ENCODE measurements at places on chromosomes 3 and 15. TPM values are rescaled to one million over a fixed set of nuclear protein-coding genes. Genes with fewer than 3 reads are reported as not detected.

DNA sequence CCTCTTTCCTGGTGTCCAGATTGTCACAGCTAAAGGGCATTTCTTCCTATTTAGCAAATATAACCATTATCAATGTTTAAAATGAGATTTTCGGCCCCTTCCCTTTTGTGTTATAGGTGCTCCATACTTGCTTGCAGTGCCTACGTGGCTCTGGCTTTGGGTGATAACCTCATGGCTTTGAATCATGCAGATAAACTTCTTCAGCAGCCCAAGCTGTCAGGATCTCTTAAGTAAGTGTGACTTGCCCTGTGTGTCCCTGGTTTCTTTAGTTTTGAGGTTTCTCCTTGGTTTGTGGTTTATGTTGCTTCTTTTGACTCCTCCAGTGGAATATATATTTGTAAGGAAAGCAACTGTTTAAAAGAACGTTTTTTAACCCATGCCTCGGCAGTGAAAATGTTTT lies 58.5 kb upstream of the TRIM71 start:
- no peaks in the 10 kb centered on the region for H3K27me3 ChIP-seq
- DNase-seq, result no peak
- peaks cover 4% of the 10 kb centered on the region for H3K4me1 ChIP-seq
- H3K4me3 ChIP-seq, result no peak overlapping the region
- H3K36me3 ChIP-seq, result peaks cover 46% of the 10 kb centered on the region
- H3K27ac ChIP-seq, result no peak overlapping the region

The PATL2 gene
- 3.7 TPM for total RNA-seq

DNA sequence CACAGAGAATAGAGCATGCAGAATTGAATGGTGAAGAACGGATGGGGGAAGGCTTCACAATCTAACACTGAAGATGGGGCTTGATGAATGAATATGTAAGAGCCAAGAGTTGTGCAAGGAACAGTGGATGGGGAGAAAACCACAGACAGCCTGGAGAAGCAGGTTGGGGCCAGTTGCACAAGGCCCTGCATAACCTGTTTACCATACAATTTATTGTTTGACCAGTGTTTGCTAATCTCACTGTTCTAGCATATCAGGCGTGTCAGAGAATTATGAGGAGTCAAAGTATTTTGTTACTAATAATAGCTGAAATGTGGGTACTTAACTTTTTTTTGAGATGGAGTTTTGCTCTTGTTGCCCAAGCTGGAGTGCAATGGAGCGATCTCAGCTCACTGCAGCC lies 36.4 kb downstream of the LINS1 start:
- H3K27ac ChIP-seq, result no peak overlapping the region
- no peaks in the 10 kb centered on the region for H3K4me1 ChIP-seq
- H3K36me3 ChIP-seq, result peaks cover 5% of the 10 kb centered on the region

DNA sequence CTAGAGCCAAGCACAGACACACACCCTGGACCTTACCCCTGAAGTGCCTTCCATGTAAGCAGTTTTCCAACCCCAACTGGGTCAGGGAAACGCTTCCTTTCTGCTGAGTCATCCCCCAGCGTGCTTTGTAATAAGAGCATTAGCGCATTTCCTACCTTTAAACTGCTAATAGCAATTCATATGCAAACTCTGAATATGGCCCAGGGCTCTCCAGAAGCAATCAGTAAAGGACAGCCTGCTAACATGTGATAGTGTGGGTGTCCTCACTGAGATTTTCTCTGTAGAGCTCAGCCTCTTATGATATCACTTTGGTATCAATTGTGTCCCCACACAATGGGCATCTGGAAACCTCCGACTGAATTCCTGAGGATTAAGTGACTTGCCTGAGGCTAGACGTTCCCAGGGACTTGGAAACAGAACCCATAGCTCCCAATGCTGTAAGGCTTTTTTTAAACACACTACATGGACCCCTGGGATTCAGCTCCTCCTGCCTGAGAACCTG lies 5.6 kb downstream of the GABRB3 start:
- peaks cover 56% of the 10 kb centered on the region for H3K27me3 ChIP-seq
- H3K36me3 ChIP-seq, result no peaks in the 10 kb centered on the region
- H3K4me1 ChIP-seq, result peaks cover 11% of the 10 kb centered on the region
- H3K27ac ChIP-seq, result no peak overlapping the region

- no peak overlapping the region for H3K4me3 ChIP-seq
- no peak for DNase-seq
- no peak overlapping the region for H3K27ac ChIP-seq
Measured at GRCh38 chr3:10383850-10384248, 62.9 kb upstream of the SEC13 start.

- no peaks in the 10 kb centered on the region for H3K27me3 ChIP-seq
- H3K4me1 ChIP-seq, result peaks cover 25% of the 10 kb centered on the region
- no peak overlapping the region for H3K27ac ChIP-seq
- H3K36me3 ChIP-seq, result peaks cover 6% of the 10 kb centered on the region
- H3K4me3 ChIP-seq, result no peak overlapping the region
- DNase-seq, result no peak
Measured at GRCh38 chr15:36815786-36816185, 236.4 kb downstream of the CDIN1 start.

- no peaks in the 10 kb centered on the region for H3K4me1 ChIP-seq
- peaks cover 4% of the 10 kb centered on the region for H3K27me3 ChIP-seq
- DNase-seq, result no peak
- no peak overlapping the region for H3K27ac ChIP-seq
- no peak overlapping the region for H3K4me3 ChIP-seq
Measured at GRCh38 chr15:44883199-44883877, 73.1 kb upstream of the TERB2 start.

Measured in left ventricle myocardium inferior (tissue), 1 donor.